ENCODE measurements at places on chromosomes 5 and 9. TPM values are rescaled to one million over a fixed set of nuclear protein-coding genes. Genes with fewer than 3 reads are reported as not detected.

DNA sequence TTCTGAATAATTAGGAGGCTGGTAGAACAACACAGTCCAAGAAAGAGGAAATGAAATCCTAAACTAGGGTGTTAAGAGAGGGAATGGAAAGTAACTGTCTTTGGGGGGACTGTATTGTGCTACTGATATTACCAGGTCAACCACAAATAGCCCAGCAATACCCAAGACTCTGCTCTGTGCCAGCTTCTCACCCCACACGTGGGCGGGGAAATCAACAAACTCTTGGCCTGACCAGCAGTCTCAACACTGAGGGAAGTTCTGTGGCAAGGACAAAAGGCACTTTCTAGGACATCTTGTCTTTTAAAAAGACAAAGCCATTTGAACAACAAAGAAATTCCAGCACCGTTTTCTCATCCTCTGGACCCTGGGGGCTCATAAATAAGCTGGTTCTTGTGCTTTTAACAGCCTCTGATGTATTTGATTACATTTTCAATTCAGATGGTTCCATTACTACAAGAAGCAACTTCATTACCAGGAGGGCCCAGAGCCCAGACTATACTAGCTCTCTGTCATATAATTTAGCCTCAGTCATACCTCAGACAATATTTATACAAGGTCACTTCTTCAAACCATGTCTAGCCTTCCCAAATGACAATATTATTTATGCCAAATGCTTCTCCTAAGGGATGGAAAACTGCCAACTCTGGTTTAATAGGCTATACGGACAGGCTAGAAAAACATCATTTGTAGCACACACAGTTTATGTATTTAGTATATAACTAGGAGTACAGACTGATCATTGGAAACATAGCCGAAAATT, 297.8 kb downstream of the CWC27 start:
- DNase-seq: no peak

DNA sequence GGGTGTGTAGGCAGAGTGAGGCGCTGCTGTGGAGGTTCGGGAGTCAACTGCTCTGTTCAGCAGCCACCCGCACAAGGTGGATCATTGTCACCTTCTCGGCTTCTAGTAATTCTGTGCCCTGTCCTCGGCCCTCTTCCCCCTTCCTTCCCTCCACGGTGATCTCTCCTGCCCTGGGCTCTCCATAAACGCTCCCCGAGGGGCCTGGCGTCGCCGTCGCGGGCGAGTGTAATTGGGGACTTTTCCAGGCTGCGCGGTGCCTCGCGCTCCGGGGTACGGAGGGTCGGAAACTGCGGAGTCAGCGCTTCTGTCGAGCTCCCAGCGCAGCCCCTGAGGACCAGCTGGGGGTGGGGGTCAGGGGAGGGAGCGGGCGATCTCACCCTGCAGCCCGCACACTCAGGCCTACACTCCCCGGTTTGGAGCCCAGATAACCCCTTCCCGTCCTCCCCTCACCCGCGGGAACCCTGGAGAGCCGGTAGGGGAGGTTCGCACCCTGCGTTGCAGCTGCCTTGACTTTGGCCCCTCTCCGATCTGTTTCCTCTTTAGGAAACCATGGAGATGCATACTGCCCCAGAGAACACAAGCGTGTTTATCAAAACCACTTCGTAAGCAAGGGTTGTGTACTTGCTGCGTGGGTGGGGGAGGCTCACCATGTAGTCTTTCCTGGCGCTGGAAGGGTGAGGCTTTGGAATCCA, 188.3 kb upstream of the ZNF618 start:
- DNase-seq: no peak

DNA sequence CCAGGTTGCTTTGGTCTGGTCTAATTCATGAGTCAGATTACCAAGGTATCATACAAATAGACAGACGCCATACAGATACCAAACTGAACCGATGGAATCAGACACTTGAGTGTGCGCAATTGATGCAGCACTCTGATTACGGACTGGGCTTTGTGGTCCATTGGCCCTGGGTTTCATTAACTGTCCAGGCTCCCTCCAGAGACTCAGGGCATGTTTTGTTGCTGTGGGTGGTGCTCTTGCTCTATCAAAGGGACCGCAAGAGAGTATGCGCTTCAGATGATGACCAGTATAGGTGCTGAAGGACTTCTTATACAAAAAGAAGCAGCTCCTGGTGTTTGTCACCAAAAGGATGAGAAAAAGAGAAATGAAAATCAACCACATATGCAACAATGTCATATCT, 36.9 kb upstream of the ANKRD55 start:
- DNase-seq: no peak

DNA sequence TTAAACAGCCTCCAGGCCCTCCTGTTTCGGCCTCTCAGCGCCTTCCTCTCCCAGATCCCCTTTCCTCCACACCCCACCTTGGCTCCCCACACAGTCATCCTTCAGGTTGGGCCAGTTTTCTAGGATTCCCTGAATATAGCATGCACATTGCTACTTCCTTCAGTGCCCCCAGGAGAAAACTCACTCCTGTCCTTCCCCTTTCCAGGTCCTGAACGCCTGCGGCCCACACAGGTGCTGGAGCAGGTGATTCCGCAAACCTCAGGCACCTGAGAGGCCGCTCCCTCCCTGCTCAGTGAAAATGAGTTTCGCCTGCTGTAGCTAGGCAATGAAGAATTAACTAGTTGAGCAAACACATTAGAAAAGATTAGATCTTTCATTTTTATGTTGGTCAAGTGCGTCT, 185.0 kb downstream of the MED10 start:
- DNase-seq: no peak

DNA sequence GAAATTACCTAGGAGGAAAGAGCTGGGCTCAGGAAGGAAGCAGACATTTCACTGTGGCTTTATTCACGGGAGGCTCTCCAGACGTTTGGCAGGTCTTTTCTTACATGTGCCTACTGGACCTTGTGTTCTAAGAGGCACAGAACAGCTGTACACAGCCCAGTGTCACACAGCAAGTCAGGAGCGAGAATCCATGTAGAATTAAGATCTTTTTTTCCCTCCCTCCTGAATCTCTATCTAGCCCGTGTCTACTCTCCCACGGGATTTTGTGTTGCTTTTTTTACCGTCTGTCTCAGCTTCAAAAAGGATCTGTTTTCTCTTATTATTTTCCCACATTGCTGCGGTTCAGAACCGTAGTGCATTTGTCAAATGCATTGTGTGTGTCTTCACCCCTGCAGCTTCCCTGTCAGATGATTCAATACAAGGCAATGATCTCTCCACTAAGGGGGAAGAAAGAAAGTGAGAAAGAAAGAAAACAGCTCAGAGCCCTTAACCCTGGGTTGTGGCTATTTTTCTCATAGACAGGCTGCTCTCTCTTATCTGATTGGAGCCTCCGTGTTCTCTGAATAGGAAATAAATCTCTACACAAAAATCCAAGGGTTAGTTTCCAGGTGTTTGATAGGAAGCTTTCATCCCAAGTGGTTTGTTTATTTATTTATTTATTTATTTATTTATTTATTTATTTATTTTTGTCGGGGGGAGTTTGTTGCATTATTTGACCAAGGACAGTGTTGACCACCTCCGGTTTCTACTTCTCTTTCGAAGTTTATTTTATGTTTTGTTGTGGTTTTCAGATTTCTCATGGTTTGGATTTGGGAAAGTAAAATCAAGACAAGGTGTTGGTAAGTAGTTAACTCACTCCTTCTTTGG, 191.0 kb downstream of the NTRK2 start:
- no peak for DNase-seq

- DNase-seq: no peak
These were observed 6.7 kb upstream of the C5orf63 start for GRCh38 chr5:127079994-127080491.

GRCh38 chr5:165305596-165305995, 1800.2 kb downstream of the MAT2B start:
- DNase-seq: no peak

- DNase-seq: no peak
These were observed 151.6 kb upstream of the MEF2C start for GRCh38 chr5:89034588-89034987.

- no peak for DNase-seq
These were observed 36.4 kb downstream of the SLC28A3 start for GRCh38 chr9:84304166-84304565.

- DNase-seq: no peak
These were observed 77.2 kb downstream of the ATP10B start for GRCh38 chr5:160774666-160775315.

DNA sequence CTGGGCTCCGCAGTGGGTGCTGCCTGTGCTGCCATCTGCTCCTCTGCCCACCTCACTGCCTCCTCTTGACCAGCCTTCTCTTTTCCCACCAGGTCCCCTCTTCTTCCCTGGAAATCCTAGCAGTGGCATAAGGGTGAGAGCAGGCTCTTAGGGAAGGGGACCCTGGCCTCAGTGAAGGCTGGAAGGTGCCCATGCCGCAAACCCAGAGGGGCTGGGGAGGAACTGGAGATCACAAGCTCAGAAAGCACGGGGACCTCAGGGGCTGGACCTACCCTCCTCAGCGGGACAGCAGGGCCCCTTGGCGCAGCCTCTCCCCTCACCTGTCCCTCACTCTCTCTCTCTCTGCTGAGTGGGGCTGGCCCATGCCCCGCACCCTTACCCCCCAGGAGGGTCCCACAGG, 144.4 kb upstream of the IRX2 start:
- DNase-seq: no peak

- no peak for DNase-seq
These were observed 62.8 kb downstream of the IPPK start for GRCh38 chr9:92607088-92607487.

DNA sequence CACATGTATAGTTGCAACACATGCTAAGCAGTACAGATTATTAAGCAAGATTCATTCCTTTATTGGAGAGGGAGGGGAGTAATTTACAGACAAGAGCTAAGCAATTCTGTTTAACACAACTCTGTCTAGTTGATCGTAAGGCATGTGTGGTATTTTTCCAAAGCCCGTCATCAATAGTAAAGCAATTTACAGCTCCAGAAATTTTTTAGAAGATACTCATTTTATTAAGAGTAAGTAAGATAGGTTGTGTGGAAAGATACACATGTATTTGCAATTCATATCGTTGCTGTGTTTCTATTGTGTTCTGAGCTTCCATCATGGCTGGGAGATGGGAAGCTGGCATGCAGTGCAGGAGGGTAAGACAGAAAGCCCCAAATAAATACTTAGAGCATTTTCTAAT, 289.2 kb upstream of the TMEM161B start:
- no peak for DNase-seq

DNA sequence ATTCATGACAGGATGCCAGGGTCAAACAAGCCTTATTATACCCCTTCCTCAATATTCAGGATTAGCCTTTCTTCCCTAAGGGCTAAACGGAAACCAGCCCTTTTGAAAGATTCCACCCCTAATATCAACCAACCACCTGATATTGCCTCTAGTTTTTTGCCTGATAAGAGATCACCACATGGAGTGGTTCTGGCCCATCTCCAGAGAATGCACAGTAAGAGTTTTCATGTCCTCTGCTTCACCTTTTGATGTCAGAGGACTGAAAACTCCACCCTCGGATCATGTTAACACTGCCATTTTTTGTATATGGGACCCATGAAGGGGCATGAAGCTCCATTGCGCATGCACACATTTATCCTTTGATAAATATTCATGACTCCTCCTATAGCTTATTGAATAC, 5.8 kb upstream of the LNPEP start:
- no peak for DNase-seq

DNA sequence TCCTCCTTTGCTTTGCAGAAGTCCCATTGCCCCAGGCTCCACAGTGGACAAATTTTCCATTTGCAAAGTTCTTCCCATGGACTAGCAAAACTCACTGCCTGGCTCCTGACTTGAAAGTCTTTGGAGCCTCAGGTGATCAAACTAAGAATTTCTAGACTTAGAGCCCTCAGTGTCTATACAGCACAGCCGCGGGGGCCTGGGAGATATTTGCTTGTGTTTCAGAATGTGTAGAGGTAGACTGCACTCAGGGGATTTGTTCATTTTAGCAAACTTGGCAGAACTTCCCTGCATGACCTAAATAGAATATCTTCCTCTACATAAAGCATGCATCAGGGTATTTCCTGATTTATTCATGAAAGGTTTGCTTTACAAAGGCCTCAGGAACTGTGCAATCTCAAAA, 384.2 kb upstream of the ZNF462 start:
- DNase-seq: no peak

DNA sequence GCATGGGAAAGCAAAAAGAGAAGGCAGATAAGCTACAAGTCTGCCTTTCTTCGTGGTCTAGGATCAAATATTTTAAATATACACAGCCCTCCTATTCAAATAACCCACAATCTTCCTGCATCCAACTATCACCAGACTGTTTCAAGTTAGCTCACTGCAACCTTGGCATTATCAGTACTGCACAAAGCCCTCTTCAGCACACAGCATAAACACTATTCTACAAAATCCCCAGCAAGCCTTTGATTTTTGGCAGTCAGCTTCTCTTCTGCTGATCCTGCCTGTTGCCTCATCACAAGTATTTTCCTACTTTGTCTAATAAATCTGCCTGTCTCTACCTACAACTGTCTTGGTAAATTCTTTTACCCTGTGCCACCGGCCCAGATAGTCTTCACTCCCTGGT, 142.9 kb downstream of the COX7C start:
- DNase-seq: no peak

- no peak for DNase-seq
These were observed 38.9 kb upstream of the TNFSF8 start for GRCh38 chr9:114969269-114969668.

DNA sequence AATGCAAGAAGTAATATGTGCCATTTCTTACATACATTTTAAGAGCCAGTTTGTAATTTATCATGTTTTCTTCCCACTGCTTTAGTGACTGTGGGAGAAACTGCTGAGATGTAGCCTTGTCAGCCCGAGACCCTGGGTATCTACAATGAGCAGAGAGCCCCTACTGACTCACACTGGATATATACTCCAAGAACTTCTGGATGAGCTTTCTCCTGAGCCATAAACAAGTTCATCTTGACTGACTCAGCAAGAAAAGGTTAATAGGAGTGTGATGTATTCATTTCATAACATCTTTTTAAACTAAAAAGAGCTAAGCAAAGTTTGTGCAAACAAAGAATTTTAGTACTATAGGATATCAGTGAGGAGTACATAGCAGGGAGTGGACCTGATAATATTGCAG, 182.5 kb downstream of the EDIL3 start:
- DNase-seq: no peak

NFIB gene
- total RNA-seq: 278 TPM

ARL14EPL gene
- not detected for total RNA-seq

MED7 gene
- total RNA-seq: 10.5 TPM

LCN1 gene
- total RNA-seq: 0.81 TPM

TNC gene
- 1,047 TPM for total RNA-seq

C6 gene
- total RNA-seq: 1.7 TPM

Data from aorta (tissue), 5 donors.